Stimulated activated CD4-positive, alpha-beta T cell treated with anti-CD3 and anti-CD28 coated beads, Interleukin-12 subunit alpha, Interleukin-12 subunit beta, amount 100 ng/mL, for 4 hours (primary cell): ENCODE measurements at places on chromosomes 5 and 9.

GRCh38 chr5:547086-547924 lies 23.1 kb upstream of the SLC9A3 start:
- DNase-seq = no peak

- DNase-seq = no peak
Measured at GRCh38 chr5:170223360-170223759, 9.4 kb upstream of the C5orf58 start.

DNA sequence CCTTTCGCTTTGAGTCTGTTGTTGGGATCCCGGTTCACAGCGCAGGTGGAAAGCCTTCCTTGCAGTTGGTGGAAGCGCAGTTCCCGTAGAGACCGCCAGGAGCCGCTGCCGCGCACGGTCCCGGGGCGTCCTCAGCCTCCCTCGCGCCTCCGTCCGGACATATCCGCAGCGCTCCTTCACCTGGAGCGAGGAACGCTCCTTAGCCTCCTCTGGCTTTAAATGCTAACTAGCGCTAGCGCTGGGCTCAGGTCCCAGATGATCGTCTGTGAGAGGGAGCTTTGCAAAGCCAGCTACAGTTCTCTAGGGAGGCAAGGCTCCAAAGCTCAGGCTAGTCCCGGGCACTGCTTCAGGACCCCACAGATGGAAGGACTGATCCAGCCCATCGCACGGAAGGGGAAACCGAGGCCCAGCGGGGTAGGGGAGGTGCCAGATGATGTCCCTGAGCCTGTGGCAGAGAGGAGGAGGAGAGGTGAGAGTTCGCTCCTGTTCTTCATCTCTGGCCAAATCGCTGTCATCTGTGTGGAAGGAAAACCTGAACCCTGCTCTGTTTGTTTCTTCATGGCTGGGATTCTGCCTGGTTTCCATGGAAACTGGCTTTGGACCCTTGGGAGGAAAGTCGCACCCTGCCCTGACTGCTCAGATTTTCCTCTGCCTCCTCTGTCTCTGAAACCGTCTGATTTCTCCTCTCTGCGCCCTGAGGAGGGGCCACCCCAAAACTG lies 31.4 kb downstream of the COL15A1 start:
- DNase-seq = peak; percentile 80

DNA sequence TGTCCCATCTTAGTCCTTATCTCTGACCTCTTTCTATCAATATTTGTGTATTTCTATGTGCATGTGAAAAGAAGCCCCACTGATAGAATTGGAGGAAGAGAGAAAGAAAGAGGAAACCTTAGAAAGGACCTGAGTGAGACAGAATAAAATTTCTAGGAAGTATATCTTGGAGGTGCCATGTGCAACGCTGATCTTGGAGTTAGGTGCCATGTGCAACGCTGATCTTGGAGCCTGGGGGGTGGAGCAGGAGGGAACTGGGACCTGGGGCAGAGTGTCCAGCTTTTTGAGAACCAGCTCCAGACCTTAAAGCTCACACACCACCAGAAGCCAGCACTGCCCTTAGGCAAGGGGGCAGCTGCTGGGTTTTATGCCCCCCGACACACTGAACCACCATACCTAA lies 89.4 kb downstream of the SHC3 start:
- no peak for DNase-seq

DNA sequence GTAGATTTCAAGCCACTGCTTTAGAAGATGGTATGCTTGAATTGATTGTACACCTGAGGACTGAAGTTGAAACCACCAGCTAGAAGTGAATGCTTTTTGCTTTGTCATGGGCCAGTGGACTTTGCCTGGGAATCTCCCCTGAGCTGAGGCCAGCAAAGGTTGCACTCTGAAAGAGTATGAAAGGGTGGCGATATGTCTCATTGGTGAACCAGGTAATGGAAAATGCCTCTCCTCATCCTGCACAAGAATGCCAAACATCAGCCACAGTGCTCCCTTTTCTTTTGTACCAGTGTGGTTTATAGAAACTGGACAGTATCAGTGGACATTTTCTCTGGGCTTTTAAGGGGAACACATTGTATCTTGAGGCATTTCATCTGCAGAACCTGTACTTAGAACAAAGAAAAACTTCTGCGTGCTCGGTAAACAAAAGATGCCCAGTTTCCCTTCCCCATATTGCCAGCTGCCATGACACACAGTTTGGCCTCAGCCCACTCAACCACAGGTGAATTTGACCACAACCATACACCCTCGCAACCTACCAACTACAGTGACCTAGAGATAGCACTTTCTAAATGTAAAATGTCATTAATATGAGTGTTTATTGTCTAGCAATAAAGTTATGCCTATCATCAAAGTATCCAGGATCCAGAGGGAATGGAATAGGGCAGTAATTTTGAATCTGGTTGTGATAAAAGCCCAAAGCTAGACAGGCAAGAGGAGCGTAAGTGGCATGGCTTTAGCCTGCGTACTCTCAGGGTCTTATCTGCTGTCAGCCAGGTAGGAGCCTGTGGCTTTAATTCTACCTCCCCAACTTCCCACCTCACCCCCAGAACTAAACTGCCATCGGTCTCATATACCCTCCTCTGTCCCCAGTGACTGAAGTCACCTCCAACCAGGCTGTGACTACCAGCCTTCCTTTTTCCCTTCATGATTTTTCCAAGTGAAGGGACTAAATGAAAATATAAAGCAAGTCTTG lies 79.5 kb upstream of the LHFPL2 start:
- no peak for DNase-seq

GRCh38 chr9:127128341-127129072 lies 6.1 kb upstream of the ANGPTL2 start:
- DNase-seq = no peak

GRCh38 chr5:150700246-150700593 lies 642 bp downstream of the RBM22 start:
- DNase-seq = no peak

- no peak for DNase-seq
Measured at GRCh38 chr9:78351816-78352215, 54.9 kb downstream of the PSAT1 start.

DNA sequence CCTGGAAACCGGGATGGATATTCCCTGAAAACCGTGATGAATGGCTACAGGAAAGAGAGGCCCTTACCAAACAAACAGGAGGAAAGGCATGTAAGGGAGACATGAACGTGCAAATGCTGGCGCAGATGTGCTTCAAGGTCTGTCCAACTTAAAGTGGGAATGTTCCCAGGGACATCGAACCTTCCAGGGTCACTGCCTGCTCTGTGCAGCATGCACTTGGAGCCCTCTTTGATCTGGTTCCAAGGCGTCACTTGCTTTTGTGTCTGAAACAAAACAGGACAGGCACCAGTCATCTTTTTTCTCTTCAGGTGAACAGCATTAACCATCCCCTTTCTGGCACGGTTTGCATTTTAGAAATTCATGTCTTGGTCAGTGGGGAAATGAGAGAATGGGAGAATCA lies 479.4 kb downstream of the RASEF start:
- no peak for DNase-seq

DNA sequence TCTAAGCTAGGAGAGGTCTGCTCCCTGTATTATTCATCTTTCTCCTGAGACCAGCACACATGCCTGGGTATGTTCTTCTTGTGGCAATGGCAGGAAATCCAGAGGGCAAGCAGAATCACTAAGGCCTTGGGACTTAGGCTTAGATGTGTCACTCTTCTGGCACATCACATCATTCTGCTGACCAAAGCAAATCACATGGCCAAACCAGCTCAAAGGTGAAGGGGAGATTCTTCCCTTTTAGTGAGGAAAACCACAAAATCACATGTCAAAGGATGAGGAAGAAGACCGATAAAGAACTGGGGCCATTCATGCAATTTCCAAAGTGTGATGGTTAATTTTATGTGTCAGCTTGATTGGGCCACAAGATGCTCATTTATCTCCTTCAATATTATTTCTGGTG lies 5.7 kb upstream of the AGGF1 start:
- DNase-seq = no peak

DNA sequence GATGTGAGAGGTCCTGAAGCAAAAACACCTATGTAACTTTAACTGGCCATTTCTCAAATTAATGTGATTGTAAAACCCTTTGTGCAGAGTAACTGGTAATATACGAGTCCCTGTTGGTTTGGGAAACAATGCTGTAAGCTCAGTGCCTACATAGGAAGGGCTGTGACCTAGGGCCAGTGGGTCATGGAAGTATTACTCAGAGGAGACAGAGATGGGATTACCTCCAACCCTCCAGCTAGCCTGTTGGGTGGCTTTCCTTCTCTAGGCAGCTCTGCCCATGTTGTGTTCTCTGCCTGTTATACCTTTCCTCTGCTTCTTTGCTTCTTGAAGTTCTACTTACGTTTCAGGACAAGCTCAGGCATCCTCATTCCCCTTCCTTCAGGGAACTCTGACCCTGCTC lies 294.8 kb upstream of the RFX3 start:
- no peak for DNase-seq

- no peak for DNase-seq
Measured at GRCh38 chr5:9626955-9627354, 3.2 kb downstream of the TAS2R1 start.

- no peak for DNase-seq
Measured at GRCh38 chr9:72649127-72649442, 127.7 kb downstream of the TMC1 start.

DNA sequence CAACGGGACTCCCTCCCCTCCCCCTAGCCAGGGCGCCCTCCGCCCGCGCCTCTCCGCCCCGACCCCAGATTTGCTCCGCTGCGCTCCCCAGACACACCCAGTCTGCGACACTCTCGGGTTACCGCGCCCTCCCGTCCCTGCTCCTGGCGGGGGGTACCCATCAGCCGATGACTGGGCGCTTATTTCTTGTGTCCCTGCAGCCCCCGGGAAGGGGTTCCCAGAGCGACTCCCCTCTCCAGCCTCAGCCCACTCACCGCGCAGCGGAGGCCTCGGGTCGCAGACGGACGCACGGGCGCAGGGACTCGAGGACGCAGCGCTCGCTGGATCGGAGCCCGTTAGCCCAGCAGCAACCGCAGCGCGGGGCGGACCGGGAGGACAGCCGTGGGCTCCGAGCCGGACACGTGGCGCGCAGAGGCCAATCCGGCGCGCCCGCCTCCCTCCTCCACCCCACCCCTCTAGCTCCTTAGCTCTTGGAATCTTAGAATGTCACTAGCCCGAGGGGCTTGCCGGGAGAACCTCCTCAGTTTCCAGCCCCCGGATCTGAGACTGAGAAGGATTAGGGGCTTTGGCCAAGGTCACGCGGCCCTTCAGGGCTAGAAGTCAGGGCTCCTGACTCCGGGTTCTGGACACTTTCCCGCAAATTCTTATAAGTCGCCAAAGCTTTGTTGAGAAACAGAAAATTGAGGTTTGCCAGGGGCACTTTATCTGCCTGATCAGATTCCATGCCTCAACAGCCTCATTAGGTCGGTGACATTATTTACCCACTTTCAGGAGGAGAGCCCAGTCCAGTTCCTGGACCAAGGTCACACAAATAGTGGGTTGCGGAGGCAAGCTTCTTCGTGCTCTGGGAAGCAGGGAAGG lies at the start of gene ANXA6:
Gene ANXA6, minus strand, starts transcription at position 354 of the 861 bp plus-strand sequence. CDS start 9,878 bp downstream, outside the sequence.
- DNase-seq = peak; percentile 64

DNA sequence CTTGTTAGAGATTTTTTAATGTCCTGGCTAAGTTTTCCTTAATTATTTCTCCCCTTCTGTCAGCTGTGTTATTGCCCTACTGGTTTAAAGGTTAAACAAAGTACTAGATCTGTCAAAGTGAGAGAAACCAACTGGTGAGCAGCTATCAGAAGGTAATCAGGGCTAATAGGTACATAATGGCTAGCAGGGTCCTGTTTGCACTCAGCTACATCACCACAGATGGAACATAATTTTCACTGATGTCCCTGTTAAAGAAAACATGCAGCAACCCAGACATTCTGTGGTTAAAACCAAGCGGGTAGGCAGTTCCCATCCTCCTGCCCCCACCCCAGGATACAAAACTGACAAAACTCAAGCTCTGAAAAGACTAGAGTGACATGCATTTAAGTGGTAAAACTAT lies 473.9 kb downstream of the NR2F1-AS1 start:
- DNase-seq = no peak

GRCh38 chr5:84411832-84412605 lies 27.3 kb upstream of the EDIL3 start:
- DNase-seq = no peak

DNA sequence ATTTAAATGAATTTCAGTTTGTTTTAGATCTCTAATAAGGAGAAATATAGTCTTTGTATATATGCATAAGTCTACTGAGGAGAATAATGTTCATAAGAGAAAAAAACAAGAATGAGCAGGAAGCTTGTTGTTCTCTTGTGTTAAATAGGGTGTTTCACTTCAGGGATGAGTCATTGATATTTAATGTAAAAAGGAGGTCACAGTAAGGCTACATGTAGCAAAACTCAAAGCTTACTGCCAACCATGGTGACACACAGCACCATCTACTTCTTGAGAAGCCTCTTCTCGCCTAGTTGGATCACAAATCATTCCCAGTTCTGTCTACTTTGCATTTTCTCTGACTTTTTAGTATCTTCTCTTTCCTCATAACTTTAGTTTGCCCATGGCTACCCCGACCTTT lies 1466.0 kb upstream of the C9orf72 start:
- no peak for DNase-seq

DNA sequence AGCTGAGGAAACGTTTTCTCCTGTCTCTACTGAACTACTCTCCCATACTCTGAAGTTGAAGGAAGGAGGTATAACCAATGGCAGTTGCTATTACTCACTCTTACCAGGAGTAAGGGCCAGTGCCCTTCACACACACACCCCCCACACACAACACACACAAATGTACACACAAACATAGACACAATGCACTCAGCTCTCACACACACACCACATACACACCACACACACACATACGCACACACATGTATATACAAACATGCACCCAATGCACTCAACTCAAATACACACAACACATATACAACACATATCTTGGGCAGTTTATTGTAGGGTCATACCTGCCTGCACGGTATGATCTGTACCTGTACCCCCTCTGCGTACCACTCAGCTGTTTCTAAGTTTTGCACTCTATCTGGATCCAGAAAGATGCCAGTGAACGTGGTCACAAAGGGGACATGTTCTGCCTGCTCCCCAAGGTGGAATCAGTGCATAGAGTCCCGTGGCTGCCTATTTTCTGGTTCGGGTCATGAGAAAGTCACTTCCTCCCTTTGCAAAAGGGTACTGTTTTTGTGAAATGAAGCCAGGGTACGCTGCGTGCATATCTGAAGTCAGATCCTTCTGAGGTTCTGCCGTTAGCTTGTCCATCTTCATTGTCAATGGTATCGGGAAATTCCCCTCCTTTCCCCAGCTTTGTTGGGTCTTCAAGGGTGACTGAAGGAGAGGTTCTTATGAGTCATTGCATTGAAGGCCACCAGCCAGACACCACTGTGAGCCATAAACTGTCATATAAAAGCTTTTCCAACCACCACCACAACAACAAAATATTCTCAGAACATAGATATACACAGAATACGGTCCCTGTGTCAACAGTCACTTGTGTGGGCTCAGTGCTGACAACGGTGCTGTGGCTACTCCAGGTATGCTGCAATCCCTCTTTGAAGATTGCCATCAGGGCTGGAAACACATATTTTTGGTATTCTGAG lies 131.9 kb downstream of the UGCG start:
- DNase-seq = no peak

GRCh38 chr5:66958980-66959641 lies 237.5 kb downstream of the CD180 start:
- DNase-seq = no peak

DNA sequence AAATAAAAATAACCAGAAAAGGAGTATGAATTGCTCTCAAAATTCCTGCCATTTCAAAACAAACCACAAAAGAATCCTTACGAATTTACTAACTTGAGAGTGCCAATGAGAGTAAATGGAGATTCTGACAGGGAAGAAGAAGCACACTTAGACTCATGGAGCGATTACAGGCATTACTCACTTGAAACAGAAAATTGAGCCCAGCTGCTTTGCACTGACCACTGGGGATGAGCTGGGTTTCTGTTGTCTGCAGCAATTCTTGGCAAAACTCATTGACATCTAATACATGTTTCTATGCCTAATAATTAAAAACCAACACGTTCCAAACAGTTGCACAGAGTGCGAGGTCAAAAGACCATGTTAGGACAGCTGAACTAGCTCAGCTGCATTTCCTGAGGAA lies 731.6 kb downstream of the DNAH5 start:
- DNase-seq = no peak
